ENCODE measurements at places on chromosomes 3 and 15.
A peak's percentile ranks its signal among the peaks of the same experiment; 100 is the strongest.

DNA sequence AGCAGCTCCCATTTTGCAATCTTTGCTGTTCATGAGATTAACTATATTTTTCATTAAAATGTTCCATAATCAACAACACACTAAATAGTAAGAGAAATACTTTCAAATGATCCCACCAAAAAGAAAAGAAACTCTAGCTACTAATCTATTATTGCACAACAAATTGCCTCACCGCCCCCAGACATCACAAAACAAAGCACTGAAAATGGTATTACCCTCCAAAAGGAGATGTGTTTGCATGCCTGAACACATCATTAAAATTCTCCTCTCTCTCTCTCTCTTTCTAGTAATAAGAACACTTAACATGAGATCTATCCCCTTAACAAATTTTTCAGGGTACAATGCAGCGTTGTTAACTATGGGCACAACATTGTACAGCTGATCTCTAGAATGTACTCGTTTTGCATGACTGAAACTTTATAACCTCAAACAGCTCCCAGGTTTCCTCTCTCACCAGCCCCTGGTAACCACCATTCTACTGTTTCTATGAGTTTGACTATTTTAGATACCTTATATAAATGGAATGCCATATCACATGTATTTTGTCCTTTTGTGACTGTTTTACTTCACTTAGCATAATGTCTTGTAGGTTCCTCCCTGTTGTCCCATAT lies 33.1 kb downstream of the WNT5A start:
- DNase-seq, result no peak

DNA sequence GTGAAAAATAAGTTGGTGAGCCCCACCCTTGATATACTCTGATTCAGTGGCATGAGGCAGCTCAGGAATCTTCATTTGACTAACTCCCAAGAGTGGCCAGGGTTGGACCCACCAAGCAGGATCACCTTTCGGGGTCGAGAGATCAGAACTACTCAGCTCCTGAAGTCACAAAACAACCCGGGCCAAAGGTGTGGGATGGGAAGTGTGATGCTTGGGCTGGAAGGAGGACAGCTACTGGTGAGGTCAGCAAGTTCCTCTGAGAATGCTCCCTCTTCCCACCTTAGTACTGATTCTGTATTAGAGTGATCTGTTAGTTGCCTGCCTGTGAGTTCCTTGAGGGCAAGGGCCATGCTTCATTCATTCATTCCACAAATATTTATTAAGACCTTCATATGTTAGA lies 15.1 kb downstream of the ESYT3 start:
- no peak for DNase-seq

DNA sequence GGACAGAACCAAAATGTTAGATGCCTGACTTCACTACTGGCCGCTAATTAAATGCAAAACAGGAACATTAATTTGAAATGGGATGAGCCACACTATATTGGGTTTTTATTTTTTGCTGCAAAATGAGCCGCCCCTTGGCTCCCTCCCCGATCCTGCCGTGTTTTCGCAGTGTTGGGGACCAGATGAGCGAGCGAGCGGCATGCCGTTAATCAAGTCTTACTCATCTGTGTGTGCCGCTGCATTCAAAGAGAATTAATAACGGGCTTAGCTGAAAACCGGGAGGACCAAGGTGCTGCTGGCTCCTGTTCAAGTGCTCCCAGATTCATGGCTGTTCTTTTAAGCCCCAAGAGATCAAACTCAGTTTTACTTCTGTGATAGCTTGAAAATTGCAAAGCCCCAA lies 20.0 kb downstream of the TAFA4 start:
- DNase-seq, result no peak

- DNase-seq, result no peak
Observed at GRCh38 chr3:39013289-39013688, 38.5 kb downstream of the SCN11A start.

DNA sequence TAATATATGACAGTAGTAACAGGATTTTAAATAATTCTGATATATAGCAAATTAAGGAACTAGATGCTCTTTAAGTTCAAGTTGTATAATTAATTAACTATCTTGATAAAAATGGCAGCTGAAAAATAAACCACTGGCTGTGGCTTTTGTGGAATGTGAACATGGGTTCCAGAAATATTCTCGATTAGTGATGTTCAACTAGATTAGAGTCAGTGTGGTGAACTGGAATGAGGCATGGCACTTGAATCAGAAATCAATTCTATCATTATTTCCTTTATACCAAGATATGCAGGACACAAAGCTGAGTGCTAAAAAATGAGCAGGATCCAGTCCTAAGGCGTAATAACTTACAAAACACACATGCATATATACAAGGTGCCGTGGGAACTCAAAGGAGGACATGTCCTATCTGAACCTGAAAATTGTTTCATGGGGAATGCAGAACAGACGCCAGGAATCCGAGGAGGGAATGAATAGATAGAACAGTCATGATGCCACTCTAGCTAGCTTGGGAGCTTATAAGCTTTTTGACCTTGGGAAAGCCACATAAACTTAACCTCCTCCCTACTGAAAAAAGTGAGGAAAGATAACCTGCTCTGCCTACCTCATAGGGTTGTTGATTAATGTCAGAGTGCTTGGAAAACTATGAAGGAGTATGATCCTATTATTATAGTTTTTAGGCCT lies 402.4 kb downstream of the PLCL2 start:
- no peak for DNase-seq

- no peak for DNase-seq
Observed at GRCh38 chr3:8709287-8709686, 24.3 kb upstream of the CAV3 start.

DNA sequence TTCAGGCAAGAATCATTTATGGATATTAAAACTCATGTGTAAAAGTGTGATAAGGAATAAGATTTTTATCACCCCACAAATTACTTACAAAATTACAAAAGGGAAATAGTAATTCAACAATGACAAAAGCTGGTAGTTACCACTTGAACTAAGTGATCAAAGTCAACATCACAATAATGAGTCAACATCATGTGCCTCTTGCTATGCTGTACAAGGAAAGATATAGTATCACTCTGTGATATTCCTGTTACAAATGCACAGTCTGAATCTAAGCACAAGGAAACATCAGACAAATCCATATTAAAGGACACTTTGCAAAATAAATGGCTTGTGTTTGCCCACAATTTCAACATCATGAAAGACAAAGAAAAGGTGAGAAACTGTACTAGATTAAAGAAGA lies 90.5 kb upstream of the PLCL2 start:
- DNase-seq, result no peak

GRCh38 chr3:10377148-10377725 lies 56.3 kb upstream of the SEC13 start:
- DNase-seq, result no peak

- no peak for DNase-seq
Observed at GRCh38 chr3:85081191-85081906, 122.6 kb downstream of the CADM2 start.

- DNase-seq, result no peak
Observed at GRCh38 chr3:125628212-125628611, 32.9 kb upstream of the OSBPL11 start.

GRCh38 chr3:115666920-115667737 lies 43.8 kb downstream of the GAP43 start:
- no peak for DNase-seq

DNA sequence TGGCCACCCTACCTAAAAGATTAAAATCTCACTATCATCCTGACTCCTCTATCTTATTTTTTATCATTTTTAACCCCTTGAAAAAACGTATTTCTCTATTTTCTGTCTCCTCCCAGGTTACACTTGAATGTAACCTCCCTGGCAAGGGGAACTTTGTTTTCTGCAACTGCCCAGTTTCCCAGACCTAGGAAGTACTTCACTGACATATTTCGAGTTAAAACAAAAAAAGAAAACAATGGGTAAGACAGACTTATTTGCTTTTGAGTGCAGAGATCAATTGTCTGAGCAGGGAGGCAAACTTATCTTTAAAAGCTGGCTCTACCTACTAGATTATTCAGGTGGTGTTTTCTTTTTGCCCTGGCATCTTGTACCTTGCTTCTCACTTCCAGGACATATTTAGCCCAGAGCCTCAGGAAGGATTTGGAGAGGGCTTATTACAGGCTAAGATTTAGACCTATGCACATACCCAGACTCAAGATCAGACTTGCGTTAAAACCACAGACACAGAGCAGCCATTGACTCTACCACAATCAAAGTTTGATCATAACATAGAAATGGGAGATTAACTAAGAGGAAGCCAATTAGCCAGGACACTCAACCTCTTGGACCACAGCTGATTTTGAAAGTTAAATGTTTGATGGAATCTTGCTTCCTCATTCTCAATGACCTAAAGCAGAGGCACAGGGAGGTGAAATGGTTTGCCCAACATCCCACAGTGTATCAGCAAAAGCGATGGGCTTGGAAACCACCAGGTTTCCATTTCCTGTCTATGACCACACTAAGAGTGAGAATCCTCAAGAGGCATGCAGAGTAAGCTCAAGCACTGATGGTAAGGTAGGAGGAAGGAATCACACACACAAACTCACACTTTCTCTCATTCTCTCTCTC lies 169.5 kb upstream of the THBS1 start:
- DNase-seq, result no peak

- no peak for DNase-seq
Observed at GRCh38 chr15:89785774-89786140, 9.6 kb downstream of the MESP2 start.

GRCh38 chr3:124282751-124283651 lies 291.1 kb upstream of the ROPN1 start:
- no peak for DNase-seq

- no peak for DNase-seq
Observed at GRCh38 chr15:70133296-70133695, 35.6 kb upstream of the TLE3 start.

DNA sequence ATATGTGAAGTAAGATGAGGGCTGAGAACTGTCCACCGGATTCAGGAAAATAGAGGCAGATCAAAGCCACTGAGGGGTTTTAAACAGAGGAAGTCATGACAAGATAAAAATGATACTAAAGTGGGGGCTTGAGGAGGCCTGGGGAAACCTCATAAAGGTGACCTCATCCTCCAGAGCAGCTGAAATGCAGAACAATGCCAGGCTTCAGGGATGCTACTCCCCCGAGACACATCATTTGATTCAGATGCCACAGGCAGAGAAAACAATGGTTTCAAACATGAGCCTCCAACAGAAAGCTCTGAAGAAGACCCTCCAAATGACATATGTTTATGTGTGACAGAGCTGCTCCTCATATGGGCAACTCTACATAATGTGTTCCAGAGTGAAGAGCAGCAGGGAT lies 6.4 kb downstream of the CFAP20DC start:
- no peak for DNase-seq

GRCh38 chr3:141011232-141011996 lies 39.7 kb upstream of the SPSB4 start:
- DNase-seq, result peak; percentile 67
